Keratinocyte (primary cell): ENCODE measurements at places on chromosomes 5 and 9. TPM values are rescaled to one million over a fixed set of nuclear protein-coding genes. Genes with fewer than 3 reads are reported as not detected.
A peak's percentile ranks its signal among the peaks of the same experiment; 100 is the strongest.

GRCh38 chr5:16674750-16675149 lies 58.0 kb upstream of the RETREG1 start:
- no peak overlapping the region for H3K4me3 ChIP-seq
- no peak for DNase-seq
- H3K27ac ChIP-seq: peak overlapping the region; percentile 63
- H3K36me3 ChIP-seq: peaks cover 36% of the 10 kb centered on the region
- H3K27me3 ChIP-seq: no peaks in the 10 kb centered on the region
- peaks cover 19% of the 10 kb centered on the region for H3K4me1 ChIP-seq

SOX30 gene
- 0.03 to 0.06 TPM (median 0.05 TPM) in 3 replicates for polyA plus RNA-seq

GRCh38 chr9:70556771-70557170 lies 142.3 kb upstream of the KLF9 start:
- no peak for DNase-seq
- H3K27ac ChIP-seq: no peak overlapping the region
- no peak overlapping the region for H3K4me3 ChIP-seq
- no peaks in the 10 kb centered on the region for H3K27me3 ChIP-seq
- H3K4me1 ChIP-seq: peaks cover 16% of the 10 kb centered on the region

- DNase-seq: no peak
- H3K4me1 ChIP-seq: no peaks in the 10 kb centered on the region
- H3K27ac ChIP-seq: no peak overlapping the region
Observed at GRCh38 chr9:105425816-105426433, 21.9 kb upstream of the FSD1L start.

- peaks cover 26% of the 10 kb centered on the region for H3K4me1 ChIP-seq
- no peak overlapping the region for H3K4me3 ChIP-seq
- no peak for DNase-seq
- no peaks in the 10 kb centered on the region for H3K36me3 ChIP-seq
- H3K27ac ChIP-seq: no peak overlapping the region
Observed at GRCh38 chr5:34597034-34598027, 58.8 kb upstream of the RAI14 start.

- H3K36me3 ChIP-seq: no peaks in the 10 kb centered on the region
- no peak for DNase-seq
- peaks cover 8% of the 10 kb centered on the region for H3K4me1 ChIP-seq
- H3K27me3 ChIP-seq: no peaks in the 10 kb centered on the region
- no peak overlapping the region for H3K4me3 ChIP-seq
Observed at GRCh38 chr9:115133649-115134048, 15.7 kb upstream of the TNC start.

SHROOM1 gene
- polyA plus RNA-seq: 0.25 to 0.73 TPM (median 0.58 TPM) in 3 replicates

GRCh38 chr5:143258559-143259253 lies 144.8 kb downstream of the NR3C1 start:
- H3K4me3 ChIP-seq: no peak overlapping the region
- peak overlapping the region; percentile 46 for H3K27ac ChIP-seq
- no peaks in the 10 kb centered on the region for H3K36me3 ChIP-seq
- DNase-seq: no peak

DNA sequence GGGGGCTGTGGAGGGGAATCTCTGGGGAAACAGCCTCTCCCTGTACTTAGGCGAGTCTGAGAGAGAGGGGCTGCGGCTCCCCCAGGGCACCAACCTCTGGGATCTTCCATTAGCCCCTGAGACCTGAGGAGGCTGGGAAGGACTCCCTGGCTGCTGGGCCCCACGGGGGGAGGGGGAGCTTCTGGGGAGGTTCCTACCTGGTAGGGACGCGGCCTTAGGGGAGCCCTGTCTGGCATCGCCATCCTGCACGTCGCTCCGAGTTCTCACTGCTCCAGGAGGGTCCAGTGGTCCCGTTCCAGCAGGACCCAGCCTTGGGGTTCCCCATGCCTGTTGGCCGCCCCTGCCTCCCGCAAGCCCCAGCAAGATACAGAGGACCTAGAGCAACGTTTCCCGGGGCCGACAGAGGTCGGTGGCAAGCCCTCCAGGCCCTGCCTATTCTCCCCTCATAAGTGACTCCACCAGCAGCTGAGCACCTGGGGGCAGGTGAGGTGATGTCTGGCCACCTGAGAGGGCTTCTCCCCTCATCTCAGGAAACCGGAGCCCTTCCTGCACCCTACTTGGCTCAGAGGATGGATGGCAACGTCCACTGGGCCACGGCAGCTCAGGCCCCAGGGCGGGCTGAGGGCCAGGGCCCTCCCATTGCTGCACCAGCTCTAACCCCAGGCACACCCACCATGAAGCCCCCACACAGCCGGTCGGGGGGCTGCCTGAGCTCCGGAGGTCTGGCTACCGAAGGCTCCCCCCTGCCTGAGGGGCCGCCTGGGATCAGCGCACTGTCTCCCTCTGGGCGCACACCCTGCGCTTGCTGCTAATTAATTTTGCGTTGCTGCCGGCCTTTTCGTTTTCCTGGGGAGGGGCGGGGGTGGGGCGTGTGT lies 22.5 kb downstream of the TPPP start:
- peaks cover 5% of the 10 kb centered on the region for H3K36me3 ChIP-seq
- peaks cover 29% of the 10 kb centered on the region for H3K27me3 ChIP-seq
- H3K4me1 ChIP-seq: peaks cover 13% of the 10 kb centered on the region

GRCh38 chr5:175579742-175580432 lies 78.0 kb upstream of the HRH2 start:
- peaks cover 30% of the 10 kb centered on the region for H3K4me1 ChIP-seq
- H3K27ac ChIP-seq: no peak overlapping the region
- H3K27me3 ChIP-seq: no peaks in the 10 kb centered on the region
- no peak overlapping the region for H3K4me3 ChIP-seq
- DNase-seq: no peak

PIP5K1B gene
- 0.04 to 0.05 TPM in 2 of 3 replicates, not detected in the other for polyA plus RNA-seq

DNA sequence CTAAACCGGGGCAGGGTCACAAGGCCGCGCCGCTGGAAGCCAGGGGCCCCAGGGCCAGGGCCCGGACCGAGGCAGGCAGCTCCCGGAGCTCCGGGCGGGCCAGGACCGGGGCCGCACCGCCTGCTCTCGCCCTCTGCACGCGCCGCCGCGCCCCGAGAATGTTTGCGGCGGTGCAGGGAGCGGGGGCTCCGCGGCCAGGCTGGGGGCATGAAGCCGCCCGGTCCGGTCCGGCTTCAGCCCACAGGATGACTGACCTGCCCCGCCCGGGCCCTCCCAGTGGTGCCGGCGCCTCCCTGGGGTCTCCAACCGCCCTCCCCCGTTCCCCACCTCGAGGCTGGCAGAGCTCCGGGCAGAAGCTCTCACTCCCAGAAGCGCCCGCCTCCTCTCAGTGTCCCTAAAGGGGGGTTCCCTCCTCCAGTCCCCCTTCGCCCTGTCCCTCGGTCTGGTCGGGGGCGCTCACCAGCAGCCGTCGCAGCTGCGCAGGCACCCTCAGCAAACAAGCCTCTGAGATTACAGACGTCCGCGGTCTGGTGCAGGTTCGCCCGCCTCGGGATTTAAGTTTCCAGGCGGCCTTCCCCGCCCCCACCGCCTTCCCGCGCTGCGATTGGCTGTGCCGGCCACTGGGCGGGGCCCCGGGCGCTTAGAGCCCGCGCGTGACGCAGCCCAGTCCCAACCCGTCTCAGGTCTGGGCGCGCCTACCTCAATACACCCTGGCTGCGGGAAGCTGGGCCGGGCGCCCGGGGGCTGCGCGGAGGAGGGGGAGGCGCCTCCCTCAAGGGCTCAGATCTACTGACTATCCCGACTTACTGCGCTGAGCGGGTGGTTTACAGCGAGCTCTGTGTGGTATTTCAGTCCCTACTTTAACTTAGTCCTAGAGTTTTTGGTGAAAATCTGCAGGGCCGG lies at the start of gene CTSV:
TSS of gene CTSV (minus strand) at position 532 of the 903 bp plus-strand sequence. CDS start 1,099 bp downstream, outside the sequence.
- H3K27me3 ChIP-seq: no peaks in the 10 kb centered on the region
- DNase-seq: peak; percentile 68
- H3K36me3 ChIP-seq: peaks cover 13% of the 10 kb centered on the region
- H3K27ac ChIP-seq: peak within 1 kb of the TSS; percentile 90
- peak within 1 kb of the TSS; percentile 91 for H3K4me3 ChIP-seq

DNA sequence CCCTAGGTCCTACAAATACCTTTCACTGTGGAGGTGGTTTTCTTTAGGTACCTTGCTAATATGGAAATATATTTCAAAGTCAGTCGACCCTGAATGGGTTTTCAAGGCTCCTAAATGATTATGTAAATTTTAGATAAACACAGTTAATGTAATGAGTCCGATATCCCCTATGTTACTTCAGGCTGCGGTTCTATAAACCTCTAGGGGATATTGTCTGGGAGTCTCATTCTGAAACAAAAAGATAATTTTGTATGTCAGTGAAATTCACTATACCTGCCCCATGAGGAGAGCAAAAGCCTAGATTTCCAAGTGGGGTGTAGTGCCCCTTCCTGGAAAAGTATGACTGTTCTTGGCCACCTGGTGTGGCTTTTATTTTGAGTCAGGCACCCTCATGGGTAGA lies 377.3 kb downstream of the ICE1 start:
- H3K36me3 ChIP-seq: no peaks in the 10 kb centered on the region
- H3K27ac ChIP-seq: no peak overlapping the region
- DNase-seq: no peak
- H3K4me3 ChIP-seq: no peak overlapping the region
- H3K4me1 ChIP-seq: no peaks in the 10 kb centered on the region

PARP8 gene
- 24.2 to 29.1 TPM (median 25.4 TPM) in 3 replicates for polyA plus RNA-seq

TAF11L10 gene
- polyA plus RNA-seq: not detected in 3 replicates

HRH2 gene
- 0.08 TPM in 1 of 3 replicates, not detected in the others for polyA plus RNA-seq

EDIL3 gene
- polyA plus RNA-seq: 0.08 to 0.63 TPM (median 0.34 TPM) in 3 replicates

BTNL9 gene
- polyA plus RNA-seq: 0.07 to 0.14 TPM in 2 of 3 replicates, not detected in the other

DNA sequence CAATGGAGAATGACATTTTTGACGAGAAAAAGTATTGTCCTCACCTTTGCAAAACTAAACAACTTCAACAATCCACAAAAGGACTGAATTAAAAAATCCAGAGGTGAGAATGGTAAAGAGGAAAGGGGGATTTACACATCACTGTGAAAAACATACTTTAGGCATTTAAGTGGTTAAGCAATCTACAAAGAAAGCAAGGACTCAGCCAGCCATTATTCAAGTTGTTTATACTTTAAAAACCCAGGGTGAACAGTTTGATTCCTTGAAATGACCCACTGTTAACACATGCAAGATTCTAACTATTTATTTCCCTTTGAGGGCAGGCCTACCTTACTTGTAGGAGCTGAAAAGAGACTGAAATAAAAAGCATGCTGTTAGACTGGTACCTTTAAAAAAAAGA lies 29.3 kb downstream of the TUT7 start:
- no peak overlapping the region for H3K27ac ChIP-seq
- no peak for DNase-seq
- H3K4me3 ChIP-seq: no peak overlapping the region
- no peaks in the 10 kb centered on the region for H3K4me1 ChIP-seq
- H3K36me3 ChIP-seq: peaks cover 27% of the 10 kb centered on the region

SLC6A19 gene
- polyA plus RNA-seq: not detected in 3 replicates

DNA sequence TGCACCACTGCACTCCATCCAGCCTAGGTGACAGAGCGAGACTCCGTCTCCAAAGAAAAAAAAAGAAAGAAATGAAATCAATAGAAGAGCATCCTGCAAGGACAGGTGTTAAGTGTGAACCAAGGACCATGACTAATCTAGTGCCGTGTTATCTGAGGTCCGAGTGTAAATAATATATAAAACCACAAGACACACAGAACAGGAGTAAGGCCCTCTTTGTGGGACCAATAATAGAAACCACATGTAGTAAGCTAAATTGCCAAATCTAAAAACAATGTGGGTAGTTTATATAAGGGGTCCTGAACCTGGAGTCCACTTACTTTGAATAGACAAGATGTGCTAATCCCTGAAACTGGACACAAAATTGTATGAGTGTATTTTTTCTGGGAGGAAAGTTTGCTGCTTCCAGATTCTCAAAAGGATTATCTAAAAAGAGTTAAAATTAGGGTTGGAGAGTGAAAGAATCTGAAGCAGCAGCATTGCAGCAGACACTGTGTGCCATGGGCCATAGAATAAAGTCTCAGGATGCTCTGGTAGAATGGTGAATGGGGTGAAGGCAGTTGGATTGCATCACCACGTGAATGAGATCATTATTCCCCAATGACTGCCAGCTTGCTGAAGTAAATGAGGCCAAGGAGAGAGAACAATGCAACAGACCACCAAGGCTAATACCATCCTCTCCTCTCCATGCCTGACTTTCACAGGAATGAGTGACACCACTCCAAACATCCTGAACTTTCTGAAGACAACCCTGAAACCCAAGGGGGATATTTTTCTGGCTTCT lies 222.7 kb downstream of the DCP2 start:
- H3K4me3 ChIP-seq: no peak overlapping the region
- DNase-seq: no peak
- peaks cover 5% of the 10 kb centered on the region for H3K36me3 ChIP-seq
- H3K27ac ChIP-seq: no peak overlapping the region
